ENCODE measurements at places on chromosomes 2 and 18.
A peak's percentile ranks its signal among the peaks of the same experiment; 100 is the strongest.

DNA sequence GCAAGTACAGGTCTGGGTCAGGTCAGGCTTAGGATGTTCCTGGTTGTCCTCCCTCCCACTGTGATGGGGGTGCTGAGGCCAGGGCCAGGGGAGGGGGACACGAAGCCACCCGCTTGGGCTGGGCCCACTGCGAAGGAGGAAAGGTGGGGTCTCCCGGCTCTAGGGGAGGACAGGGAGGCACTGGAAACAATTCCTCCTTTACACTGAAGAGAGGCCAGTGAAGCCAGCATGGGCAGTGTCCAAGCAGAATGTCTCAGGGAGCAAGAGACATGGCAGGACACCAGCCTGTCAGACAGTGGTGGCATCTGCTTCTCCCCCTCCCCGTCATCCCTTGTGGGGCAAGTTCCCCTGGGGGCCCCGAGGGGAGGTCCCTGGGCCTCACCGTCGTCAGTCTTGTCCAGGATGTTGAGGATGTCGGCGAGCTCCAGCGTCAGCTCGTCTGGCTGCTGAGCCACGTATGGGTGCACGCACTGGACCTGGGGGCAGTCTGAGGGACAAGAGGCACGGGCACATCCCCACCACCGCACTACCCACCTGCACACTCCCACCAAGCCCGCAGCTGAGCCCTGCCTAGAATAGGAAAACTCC lies 10.8 kb downstream of the SNORC start:
- DNase-seq = no peak

DNA sequence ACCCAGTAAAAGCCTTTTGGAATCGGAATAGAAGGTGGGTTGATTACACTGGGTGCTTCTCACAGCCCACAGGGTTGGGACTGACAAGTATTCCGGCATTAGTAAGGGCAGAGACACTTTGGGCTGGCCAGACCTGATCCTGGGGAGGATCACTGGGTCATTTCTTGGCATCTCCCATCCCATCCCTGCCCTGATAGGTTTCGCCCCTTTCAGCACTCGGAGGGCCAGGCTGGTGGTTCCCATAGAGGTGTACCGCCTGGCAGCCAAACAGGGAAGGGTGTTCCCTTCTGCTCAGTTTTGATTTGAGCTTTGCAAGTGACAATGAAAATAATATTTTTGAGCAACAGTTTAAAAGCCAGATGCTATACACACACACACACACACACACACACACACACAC lies 37.3 kb downstream of the CYP1B1 start:
- DNase-seq = no peak

- peak; percentile 87 for DNase-seq
Observed at GRCh38 chr18:70181015-70181414, 24.5 kb downstream of the RTTN start.

GRCh38 chr2:226478109-226478809 lies 321.4 kb downstream of the IRS1 start:
- DNase-seq = peak; percentile 94

DNA sequence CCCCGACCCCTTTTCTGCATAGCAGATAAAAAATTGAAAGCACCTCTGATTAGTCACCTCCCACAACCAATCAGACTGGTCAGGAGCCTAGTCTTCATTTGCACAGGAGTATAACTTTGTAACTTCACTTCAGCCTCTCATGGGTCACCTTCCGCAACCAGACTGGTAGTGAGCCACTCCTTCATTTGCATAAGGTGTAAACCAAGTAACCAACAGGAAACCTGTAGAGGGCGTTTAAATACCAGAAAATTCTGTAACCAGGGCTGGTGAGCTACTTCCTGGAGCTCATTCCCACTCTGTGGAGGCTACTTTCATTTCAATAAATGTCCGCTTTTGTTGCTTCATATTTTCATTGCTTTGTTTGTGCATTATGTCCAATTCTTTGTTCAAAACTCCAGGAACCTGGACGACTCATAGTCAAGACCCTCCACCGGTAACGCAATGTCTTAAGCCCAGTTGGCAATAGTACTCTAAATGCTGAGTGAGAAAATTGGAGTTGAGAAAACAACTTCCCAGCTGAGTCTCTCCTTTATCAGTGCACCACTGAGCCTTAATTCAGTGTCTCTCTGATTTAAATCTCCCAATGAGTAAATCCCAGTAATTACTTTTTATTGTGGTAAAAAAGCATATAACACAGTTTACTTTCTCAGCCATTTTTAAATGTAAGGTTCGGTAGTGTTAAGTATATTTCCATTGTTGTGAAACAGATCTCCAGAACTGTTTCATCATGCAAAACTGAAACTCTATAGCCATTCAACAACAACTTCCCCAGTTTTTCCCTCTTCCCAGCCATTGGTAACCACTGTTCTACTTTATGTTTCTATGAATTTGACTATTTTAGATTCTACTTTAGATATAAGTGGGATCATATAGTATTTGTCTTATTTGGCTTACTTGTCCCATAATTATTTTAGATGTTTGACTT lies 392.7 kb upstream of the SLC8A1 start:
- no peak for DNase-seq

DNA sequence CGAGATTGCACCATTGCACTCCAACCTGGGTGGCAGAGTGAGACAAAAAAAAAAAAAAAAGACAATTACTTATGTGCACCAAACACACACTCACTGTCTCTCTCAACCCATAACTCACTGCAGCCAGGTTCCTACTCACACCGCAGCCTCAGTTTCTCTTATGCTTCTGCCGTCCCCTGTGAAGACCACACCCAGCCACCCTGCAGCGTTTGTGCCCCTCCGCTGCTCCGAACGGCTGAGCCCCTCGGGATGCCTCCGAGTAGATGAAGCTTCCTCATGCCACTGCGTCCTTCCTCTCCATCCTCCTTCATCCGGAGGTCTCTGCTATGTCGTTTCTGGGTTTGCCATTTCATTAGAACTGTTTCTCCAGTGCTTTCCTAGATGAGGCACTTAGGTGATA lies 160.1 kb downstream of the TWIST2 start:
- DNase-seq = no peak

DNA sequence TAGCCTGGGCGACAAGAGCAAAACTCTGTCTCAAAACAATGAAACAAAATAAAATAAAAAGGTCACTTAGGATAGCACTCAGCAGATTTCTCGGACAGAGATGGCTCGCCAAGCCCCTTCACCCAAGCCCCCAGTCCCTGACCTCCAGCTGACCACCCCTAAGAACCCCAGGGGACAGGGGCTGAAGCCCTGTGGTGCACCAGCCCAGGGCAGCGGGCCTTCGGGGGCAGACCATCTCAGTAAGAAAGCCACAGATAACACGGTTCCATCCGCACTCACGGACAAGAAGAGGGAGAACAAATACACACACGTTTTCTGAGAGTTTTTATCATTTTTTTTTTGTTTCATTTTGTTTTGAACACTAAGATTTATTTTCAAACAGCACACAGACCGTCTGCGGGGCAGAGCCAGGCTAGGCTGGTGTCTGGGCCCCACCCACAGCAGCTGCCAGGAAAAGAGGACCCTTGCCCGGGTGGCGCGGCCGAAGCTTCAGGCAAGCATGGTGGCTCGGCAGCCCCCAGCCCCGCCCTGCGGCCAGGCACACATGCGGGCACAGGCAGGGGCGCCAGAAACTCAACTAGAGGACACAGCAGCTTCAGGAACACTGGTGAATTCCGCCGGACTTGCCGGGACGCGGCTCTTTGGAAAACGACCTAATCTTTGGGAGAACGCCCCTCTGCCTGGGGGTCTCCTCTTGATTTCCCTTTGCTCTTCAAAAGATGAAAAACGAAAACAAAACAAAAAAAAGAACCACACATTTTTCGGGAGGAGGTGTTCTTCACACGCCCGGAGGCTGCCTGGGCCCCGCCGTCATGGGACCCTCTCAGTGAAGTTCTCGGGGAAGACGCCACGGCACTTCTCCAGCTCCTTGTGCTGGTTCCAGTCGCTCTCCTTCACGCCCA lies 59.0 kb downstream of the BIN1 start:
- DNase-seq = no peak
